EH (cell line): ENCODE measurements at places on chromosomes 13 and 19.

DNA sequence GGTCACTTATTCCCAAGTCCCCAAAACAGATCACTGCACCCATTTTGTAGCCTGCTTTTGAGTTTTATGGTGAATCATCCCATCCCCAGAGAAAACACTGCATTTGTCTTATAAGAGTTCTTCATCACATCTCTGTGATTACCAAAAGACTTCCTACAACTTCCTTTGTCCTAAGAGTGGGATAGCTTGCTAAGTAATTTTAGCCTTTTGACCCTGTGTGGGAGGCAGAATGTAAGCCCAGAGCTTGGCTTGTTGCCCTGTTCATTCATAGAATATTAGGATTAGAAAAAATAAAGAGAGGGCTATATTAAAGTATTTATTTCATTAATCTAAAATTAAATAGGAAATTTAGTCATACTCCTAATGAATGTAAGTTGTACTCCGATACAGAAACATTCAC is 213.3 kb downstream of the MZT1 start:
- peak; percentile 13 for DNase-seq

DNA sequence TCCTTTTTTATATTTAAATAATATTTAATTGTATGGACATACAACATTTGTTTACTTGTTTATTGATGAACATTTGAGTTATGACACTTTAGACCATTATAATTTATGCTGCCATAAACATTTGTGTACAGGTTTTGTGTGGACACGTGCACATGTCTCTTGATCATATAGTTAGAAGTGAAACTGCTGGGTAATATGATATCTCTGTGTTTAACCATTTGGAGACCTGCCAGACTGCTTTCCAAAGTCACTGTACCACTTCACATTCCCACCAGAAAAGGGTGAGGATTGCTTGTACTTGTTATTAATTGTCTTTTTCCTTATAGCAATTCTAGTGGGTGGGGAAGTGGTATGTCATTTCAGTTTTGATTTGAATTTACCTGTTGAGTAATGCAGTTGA is 145.6 kb upstream of the KLHL1 start:
- DNase-seq: no peak

- DNase-seq: no peak
Observed at GRCh38 chr13:113468472-113469201, 15.3 kb upstream of the ADPRHL1 start.

- no peak for DNase-seq
Observed at GRCh38 chr13:62250501-62251201, 835.0 kb upstream of the PCDH20 start.

DNA sequence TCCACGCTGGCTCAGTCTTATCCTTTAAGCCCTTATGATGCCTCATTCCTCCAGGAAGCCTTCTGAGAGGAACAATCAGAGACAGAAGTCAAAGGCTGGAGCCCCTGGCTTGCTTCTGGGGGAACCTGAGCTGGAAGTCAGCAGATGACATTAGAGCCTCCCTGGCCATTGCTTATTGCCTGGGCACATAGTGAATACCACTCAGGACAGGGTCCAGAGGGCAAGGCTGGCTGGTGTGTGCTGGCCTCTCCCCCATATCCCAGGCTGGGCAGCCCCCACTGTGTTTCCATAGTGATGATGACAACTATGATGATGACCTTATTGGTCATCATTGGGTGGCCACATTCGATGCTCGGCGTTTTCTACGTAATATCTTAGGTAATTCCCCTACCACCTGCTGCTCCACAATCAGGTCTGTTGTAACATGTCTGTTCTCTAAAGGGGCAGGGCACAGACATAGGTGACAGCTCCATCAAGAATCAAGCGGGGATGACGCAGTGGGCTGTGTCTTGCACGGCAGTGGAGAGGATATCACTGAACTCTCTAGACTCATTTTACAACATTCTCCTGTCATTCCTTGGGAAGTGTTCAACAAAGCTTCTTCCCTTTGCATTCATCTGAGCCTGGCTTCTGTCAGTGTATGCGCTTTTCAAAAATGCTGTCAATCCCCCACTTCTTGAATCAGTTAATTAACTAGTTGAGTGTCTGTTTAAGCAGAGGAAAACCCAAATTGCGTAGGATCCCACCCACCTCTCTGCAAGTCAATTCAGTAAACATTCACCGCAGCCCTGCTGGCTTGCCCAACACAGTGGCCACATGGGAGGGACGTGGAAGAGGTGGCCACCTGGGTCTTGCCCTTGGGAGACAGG is 89.4 kb upstream of the TSHZ3 start:
- DNase-seq: no peak

GRCh38 chr19:30393046-30393445 is 20.9 kb downstream of the ZNF536 start:
- DNase-seq: no peak

DNA sequence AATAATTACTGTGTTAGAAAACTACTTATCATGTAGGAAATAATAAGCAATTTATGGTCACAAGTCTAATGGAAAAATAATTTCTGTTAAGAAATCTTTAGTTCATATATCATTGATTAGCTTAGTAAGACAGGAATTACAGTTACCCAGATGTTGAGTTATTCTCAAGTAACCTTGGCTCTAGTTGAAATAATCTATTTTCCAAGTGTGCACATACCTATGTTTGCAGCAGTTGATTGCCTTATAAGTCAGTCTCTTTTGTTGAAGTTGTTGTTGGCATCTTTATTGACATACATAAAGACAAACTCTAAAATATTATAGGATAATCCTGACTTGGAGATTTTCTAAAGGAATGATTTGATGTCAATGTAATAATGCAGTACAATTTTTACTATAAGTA is 511.4 kb upstream of the KLF12 start:
- DNase-seq: no peak

DNA sequence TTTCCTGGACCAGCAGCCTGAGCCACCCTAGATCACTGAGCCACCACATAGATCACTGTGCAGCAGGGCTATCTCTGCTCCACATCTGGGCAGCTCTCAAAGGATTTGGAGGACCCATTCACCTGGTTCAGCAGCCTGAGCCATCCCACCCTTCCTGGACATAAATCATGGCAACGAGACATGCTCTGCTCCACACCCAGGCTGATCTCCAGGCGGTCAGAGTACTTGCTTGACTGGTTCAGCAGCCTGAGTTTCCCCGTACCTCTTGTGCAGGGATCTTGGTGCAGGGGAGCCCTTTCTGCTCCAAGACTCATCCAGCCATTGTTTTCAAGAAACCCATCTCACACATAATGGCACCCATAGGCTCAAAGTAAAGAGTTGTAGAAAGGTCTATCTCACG is 195.3 kb downstream of the LIG4 start:
- no peak for DNase-seq

GRCh38 chr13:73000027-73000674 is 58.7 kb upstream of the KLF5 start:
- DNase-seq: peak; percentile 25

GRCh38 chr13:51532736-51533197 is 51.5 kb upstream of the WDFY2 start:
- peak; percentile 4 for DNase-seq

GRCh38 chr13:20136781-20137703 is 23.8 kb downstream of the GJA3 start:
- no peak for DNase-seq

GRCh38 chr13:21529146-21529893 is 70.2 kb upstream of the ZDHHC20 start:
- peak; percentile 13 for DNase-seq

- no peak for DNase-seq
Observed at GRCh38 chr19:44698492-44699201, at the start of gene CEACAM16. TSS of gene CEACAM16 (plus strand) at chr19:44699151. CDS start at chr19:44701457, 2,306 bp downstream.

DNA sequence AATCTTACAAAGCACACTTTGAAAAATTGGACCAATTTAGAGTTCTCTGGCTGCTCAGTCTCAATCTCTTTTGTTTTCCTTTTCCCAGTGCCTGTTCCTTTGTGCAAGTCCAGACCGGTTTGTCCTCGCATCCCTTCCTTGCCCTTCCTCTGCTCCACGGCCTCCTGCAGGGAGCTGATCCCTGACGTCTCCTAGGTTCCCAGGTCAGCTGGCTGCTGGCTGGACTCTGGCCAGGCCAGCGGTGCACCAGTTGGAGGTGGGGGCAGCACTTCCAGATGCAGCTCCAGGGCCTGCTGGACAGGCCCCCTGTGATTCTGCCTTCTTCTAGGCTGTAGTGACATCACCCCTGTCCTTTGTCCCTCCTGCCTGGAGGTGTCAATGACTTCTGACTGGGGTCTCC is 44.0 kb upstream of the KPNA3 start:
- no peak for DNase-seq

GRCh38 chr13:59754411-59754810 is 409.3 kb downstream of the DIAPH3 start:
- no peak for DNase-seq

DNA sequence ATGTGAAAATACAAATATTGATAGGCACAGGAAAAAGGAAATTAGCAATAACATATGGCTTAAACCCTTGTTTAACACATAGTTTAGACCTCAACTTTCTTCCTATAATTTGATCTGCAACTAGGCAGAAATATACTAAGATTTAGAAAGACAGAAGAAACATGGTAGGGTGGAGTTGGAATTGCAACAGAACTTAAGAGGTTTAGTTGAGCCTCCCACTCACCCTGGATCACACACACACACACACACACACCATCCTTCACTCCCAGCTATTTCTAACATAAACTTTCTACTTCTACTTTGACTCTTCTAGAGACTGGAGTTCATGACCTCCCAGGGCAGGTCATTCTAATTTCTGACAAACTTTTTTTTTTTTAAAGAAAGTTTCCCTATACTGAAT is 47.4 kb downstream of the FLT3 start:
- DNase-seq: no peak

DNA sequence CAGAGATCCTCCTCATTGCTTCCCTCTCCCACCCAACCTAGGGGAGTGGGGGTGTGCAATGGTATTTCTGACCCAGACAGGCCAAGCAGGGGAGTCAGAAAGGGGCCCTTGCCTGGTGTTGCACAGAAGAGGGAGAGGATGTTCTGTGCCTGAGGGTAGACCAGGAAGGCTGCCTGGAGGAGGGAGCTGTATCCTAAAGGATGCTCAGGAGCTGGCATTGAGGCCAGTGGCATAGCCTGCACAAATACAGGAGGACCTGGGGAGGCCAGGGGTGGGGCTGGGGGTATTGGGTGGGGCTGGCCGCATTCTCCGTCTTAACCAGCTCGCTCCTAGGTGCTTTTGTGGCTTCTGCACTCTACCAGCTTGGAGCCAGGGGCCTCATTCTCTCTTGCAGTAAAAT is 4.4 kb downstream of the RNF225 start:
- no peak for DNase-seq

GRCh38 chr19:3698974-3699740 is 1.1 kb downstream of the PIP5K1C start:
- DNase-seq: peak; percentile 76

- no peak for DNase-seq
Observed at GRCh38 chr13:41427666-41428065, 29.7 kb upstream of the RGCC start.

DNA sequence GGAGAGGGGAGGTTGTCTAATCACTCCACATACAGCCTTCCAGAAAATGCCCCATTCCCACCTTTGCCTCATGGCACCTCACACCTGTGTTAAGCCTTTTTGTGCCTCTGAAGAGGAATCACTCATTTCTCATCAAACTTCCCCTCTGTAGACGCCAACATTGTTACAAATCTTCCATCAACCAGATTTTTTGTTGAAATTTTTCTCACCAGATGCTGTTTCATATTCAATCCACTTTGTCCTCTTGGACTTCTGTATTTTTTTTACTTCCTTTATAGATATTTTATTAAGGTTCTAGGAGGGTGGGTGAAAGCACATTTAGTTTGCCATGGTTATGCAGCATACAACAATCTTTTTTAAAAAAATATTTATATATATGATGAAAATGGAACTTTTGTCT is 74.0 kb downstream of the RUBCNL start:
- no peak for DNase-seq

DNA sequence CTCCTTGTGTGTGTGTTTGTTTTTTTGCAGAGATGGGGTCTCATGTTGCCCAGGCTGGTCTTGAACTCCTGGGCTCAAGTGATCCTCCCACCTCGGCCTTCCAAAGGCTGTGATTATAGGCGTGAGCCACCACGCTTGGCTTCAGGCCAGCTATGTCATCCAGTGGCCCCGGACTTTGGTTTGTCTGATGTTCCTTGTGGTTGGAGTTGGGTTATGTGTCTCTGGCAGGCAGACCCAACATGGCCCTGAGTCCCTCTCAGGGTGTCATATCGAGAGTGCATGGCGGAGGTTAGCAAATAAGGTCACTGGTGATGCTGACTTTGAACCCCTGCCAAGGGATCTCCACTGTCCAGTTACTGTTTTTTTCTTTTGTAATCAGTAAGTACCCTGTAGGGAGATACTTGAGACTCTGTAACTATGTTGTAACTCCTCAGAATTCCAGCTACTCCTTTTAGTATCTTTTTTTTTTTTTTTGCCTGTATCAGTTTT is 37.3 kb downstream of the SMARCA4 start:
- peak; percentile 13 for DNase-seq

DNA sequence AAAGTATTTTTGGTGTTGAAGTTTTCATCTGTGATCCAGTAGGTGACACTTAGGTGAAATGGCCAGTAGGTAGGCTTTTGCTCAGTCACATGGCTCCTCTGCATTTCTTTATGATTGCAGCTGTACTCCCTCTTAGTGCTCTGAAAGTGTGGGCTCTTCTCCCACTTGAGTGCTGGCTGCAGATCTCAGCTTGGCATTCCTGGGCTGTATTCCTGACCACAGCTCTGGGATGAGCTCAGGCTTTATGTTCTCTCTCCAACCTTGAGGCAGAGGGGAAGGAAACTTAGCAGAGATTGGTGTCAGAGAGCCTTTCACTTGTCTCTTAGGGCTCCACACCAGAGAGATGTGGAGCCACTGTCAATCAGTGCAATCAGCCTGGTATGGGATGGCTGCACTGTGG is 254.3 kb downstream of the NDFIP2 start:
- peak; percentile 50 for DNase-seq

DNA sequence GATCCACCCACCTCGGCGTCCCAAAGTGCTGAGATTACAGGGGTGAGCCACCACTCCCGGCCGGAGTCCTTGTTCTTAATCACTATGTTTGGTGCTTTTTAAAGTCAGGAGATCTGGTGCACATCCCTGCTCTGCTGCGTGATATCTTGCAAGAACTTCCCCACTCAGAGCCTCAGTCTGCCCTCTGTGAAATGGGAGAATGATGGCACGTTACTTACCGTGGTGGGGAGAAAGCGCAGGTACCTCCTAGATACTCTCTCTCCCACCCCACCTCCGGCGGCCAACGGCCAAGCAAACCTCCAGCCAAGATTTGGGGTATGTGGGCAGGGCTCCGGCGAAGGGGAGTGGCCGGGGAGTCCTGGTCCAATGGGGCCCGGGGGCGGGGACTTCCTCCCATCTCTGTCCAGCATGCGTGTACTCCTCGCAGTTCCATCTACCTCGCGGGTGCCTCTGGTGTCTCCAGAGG is at the start of gene RYR1:
Gene RYR1, plus strand, starts transcription at position 424 of the 466 bp plus-strand sequence. CDS start 139 bp downstream, outside the sequence.
- DNase-seq: peak; percentile 52

GRCh38 chr19:7811989-7812388 is 18.0 kb upstream of the EVI5L start:
- DNase-seq: no peak

- no peak for DNase-seq
Observed at GRCh38 chr13:67076378-67076777, 153.8 kb downstream of the PCDH9 start.
